Fibroblast of villous mesenchyme (primary cell): ENCODE measurements at places on chromosomes 5 and 9.

DNA sequence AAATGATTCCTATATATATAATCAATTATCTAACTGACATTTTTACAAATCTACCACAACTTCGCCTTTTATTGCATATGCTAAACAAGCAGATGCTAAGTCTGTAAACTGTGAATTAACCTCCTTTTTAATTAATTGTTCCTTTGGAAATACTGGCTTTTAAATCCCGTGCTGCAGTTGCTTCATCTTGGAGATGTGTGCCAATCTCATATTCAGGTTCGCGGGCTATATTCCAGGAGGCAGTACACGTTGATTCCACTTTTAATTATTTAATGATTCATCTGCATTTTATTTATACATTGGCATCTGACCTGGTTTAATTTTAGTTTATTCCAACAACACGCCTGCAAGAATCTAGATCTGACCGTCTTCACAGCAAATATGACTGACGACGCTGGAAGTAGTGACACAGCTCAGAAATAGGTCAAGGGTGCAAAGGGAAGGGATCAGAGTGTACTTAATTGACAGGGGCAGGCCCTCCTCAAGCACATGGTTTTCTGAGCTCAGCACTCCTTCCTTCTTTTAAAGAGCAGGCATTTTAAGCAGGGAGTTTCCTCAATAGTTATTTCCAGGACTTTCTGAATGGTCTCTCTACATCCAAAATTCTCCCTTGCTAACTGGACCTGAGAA is 125.2 kb downstream of the GLIS3 start:
- no peak for DNase-seq

- peak; percentile 14 for DNase-seq
Measured at GRCh38 chr5:73564018-73564417, 1.4 kb downstream of the ANKRA2 start.

- DNase-seq: no peak
Measured at GRCh38 chr9:108535526-108535925, 320.3 kb downstream of the ACTL7B start.

DNA sequence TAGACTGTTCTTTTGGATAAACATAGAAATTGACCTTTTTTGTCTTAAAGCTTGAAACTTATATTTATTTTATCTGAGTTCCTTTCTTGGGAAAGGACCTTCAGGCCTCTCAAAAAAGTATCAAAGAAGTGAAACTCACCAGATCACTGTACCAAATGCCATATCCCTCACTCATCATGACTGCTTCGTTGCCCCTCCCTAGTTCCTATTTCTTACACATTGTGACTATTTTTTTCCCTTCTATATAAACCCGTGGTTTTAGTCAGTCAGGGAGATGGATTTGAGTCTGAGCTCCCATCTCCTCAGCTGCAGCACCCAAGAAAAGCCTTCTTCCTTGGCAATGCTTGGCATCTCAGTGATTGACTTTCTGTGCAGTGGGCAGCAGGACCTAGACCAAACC is 129.4 kb downstream of the LPAR1 start:
- DNase-seq: no peak

GRCh38 chr5:102866237-102866600 is 111.1 kb downstream of the PAM start:
- DNase-seq: peak; percentile 21

DNA sequence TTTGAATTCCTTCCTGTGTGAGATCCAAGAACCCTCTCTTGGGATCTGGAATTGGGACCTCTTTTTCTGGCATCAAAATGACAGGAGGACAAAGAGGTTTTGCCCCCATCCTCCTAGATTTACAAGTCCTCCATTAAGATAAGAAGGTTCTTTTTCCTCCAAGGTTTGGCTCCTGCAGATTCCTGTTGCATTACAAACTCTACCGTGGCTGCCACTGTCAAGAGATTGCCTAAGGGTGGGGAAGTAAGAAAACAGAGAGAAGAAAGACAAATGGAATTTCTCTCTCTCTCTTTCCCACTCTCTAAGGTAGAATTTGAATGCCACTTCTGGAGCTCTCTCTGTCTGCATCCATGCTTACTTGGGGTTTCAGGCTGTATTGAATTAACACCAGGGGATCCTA is 12.0 kb upstream of the SVEP1 start:
- peak; percentile 58 for DNase-seq

DNA sequence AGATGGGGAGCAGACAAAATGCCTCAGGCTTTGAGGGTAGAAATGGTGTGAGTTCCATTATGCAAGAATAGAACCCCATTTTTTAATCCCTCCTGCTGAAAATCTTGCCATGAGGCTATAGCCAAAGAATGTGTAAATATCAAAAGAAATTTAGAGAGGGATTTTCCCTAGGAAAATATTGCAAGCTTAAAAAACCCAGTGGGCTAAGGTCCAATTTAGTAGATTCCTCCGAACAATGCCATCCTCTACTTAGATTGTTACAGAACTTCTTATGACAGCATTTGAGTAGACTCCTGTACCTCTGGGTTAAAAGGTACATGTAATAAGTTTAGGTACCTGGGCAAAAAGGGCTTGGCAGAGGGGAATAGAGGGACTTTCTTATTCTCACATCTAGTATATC is 138.4 kb downstream of the GHR start:
- DNase-seq: no peak

DNA sequence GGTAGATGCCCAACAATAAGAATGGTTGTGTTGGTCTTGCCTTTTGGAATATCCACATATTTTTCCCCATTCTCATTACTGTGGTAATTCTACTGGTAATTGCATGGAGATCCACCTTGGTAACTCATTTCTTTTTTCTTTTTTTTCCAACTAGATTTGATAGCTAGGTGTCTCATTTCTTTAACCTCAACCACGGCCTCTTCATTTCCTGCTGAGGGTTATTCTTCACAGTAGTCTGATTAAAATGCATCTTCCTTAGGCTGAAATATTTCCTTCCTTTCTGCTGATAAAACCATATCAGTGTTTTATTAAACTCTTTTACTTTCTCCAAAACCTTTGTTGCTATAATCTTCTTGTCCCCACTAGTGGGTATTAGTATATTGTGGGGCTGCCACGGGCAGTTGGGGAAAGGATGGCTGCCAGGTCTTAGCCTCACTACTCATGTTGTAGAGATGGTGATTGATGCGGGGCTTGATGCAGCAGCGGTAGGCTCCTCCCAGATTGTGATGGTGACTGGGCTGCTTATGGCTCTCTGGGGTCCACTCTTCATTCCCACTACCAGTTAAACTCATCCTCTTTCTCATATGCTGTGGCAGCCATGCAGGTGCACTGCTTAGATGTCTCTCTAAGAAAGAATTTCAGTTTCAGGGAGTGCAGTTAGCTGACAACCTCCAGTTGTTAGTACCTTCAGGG is 35.9 kb downstream of the KIF2A start:
- DNase-seq: no peak

GRCh38 chr9:99637641-99638040 is 184.0 kb upstream of the NR4A3 start:
- DNase-seq: no peak

DNA sequence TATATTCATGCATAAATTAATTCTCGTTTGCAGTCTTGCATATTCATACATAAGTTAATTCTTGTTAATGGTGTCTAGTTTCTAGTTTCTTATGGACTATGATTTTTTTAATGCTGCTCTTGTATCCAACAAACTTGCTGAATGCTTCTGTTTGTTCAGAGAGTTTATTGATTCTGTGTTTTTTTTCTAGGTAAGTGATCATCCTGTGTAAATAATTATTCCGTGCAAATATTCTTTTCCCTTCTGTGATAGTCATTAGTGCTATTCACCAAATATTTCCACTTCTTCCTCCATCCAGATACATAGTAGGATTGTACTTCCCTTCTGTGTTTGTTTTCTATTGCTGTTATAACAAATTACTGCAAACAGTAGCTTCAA is 35.8 kb upstream of the SHISAL2B start:
- no peak for DNase-seq

GRCh38 chr5:131525805-131526204 is 109.2 kb downstream of the RAPGEF6 start:
- peak; percentile 27 for DNase-seq

GRCh38 chr9:69513141-69513820 is 158.9 kb downstream of the APBA1 start:
- DNase-seq: no peak

- DNase-seq: no peak
Measured at GRCh38 chr5:83003791-83004190, 73.4 kb downstream of the TMEM167A start.

GRCh38 chr5:73605223-73606087 is 20.5 kb upstream of the ARHGEF28 start:
- DNase-seq: peak; percentile 51

DNA sequence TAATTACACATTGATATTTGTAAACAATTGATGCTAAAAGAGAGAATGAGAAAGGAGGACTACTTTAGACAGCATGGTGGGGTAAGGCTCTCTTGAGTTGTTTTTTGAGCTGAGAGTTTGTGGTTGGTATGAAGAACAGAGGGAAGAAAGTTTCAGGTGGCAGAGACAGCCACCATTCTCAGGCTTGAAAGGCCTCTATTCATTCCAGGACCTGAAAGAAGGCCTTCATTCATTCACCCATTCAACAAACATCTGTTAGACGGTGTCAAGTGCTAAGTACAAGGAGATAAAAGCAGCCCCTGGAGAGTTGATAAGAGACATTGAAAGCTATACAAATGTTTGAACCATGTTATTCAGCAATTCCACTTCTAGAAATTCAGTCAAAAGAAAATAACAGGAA is 21.7 kb upstream of the ADAM19 start:
- DNase-seq: no peak

DNA sequence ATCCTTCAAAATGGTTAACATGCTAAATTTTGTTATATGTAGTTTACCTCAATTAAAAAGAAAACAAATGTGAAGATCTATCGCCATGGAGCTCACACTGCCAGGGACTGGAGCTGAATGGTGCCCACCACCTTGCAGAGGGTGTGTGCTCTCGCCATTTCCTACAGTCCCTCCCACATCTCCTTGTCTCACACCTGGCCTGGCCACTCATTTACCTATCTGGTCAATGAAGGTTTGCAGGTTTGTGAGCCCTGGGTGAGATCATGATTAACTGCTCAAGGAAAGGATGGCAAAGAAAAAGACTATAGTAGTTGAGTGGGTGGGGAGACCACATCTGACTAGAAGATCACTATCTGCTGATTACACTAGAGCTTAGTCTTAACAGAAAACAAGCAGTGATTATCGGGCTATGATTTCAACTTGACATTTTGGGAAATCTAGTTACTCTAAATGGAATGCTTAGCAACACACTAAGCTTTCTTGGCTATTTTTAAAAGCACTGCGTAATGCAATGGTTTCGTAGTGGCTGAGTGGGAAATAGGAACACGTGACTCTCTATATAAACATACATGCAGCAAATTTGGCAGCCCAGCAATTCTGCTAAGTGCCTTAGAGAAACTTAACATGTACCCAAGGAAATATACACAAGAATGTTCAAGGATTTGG is 27.3 kb downstream of the PUM3 start:
- peak; percentile 96 for DNase-seq

DNA sequence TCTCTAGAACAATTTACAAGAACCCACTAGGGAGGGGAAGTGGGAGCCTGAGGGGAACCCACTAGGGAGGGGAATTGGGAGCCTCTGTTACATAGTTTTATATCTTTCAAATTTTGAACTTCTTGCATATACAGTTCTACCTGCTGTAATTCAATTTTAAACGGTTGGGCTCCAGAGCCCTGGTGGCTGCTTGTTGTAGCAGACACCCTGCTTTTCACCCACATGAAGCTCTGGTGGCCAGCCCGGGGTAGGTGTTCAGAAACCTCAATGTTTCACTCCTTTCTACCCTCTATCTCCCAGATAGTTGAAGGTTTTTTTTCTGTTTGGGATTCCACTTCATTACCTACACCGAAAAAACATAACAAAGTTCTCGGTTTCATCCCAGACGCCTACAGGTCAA is 124.4 kb downstream of the TMEM174 start:
- DNase-seq: no peak

GRCh38 chr5:148794275-148794674 is 32.1 kb upstream of the ADRB2 start:
- peak; percentile 11 for DNase-seq

DNA sequence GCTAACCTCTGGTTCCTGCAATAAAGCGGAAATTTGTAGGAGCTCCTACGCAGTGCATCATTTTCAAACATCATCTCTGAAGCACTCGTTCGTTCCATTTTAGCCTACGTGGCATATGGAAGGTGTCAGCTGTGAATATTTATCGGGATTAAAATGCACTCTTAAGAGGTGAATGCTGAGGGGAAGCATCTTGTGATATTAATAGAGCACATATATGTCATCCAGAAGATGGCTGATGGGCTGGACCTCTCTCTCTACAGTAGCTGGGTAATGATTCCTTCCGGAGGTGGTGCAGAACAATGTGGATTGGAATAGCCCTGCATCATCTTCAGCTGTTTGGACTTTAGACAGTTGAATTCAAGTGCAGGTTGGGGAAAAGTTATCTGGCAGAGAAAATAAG is 478.7 kb downstream of the DMAC1 start:
- DNase-seq: no peak

DNA sequence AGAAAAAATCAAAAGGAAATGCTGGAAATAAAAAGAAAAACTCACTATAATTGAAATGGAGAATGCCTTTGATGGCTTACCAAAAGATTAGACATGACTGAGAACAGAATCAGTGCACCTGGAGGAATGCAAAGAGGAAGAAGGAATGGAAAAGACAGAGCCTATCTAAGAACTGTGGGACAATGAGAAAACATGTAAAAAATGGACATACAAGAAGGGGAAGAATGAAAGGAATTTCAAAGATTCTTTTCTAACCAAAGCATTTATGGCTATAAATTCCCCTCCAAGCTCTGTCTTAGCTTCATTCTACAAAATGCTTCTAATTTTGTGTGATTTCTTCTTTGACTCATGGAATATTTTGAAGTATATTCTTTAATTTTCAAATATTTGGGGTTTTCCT is 47.5 kb upstream of the CLK4 start:
- no peak for DNase-seq

GRCh38 chr9:135146766-135147473 is 59.5 kb downstream of the OLFM1 start:
- DNase-seq: no peak

- no peak for DNase-seq
Measured at GRCh38 chr5:67366691-67367395, 170.2 kb upstream of the CD180 start.

DNA sequence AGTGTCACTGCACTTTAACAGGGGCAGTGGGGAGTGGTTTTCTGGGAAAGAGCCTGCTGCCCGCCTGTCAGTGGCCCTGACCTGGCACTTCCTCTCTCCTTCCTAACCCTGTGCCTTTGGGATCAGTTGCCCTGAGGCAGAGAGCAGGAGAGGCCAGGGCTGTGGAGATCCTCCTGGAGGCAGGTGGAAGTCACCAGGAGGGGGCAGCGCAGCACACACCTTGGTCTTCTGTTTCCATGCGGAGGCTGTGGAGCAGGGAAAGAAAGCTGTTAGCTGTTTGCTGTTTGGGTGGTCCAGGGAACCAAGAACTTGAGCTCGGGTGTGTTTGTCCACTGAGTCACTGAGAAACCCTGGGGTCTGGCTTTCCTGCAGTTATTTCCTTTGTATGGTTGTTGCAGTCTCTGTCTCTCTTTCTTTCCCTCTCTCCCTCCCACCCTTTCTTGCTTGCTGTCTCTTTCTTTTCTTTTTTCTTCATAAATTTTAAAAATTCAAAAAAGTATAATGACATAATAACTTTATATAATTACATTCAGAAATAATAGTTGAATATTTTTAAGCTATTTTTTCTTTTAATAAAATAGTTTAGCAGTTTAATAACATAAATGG is 28.1 kb downstream of the NTRK2 start:
- DNase-seq: peak; percentile 17

- peak; percentile 14 for DNase-seq
Measured at GRCh38 chr5:62920856-62921255, 342.2 kb downstream of the LRRC70 start.
